ENCODE measurements at places on chromosomes 3 and 15.

GRCh38 chr3:55369141-55369847, 117.8 kb downstream of the WNT5A start:
- DNase-seq = no peak

- no peak for DNase-seq
Measured at GRCh38 chr3:165383381-165383780, 187.2 kb upstream of the SLITRK3 start.

GRCh38 chr3:66350601-66351000, 129.8 kb downstream of the SLC25A26 start:
- DNase-seq = no peak

GRCh38 chr3:119542168-119542767, 17.1 kb downstream of the CD80 start:
- DNase-seq = no peak

Data from M059J (cell line).